ENCODE measurements at places on chromosomes 12 and 14.

- DNase-seq = peak; percentile 91
These were observed 159.9 kb upstream of the NOS1 start for GRCh38 chr12:117521346-117521745.

DNA sequence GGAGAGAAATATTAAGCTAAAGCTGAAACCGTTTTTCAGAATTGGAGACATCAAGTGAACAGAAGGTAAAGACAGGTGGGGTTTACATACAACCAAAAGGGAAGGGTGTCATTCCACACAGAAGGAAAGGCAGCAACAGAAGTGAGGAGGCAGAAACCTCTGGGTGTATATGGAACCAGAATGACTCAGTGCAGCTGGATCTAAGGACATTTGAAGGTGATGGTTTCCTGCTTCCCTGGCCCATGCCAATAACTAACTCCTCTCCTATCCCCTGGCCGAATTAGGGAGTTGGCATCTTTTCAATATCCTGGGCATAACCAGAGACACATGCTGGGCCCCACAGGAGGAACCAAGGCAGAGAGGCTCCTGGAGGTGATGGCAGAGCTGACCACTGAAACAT, 8.4 kb downstream of the NCKAP5L start:
- no peak for DNase-seq

GRCh38 chr12:95740751-95741150, 49.8 kb downstream of the NTN4 start:
- no peak for DNase-seq

DNA sequence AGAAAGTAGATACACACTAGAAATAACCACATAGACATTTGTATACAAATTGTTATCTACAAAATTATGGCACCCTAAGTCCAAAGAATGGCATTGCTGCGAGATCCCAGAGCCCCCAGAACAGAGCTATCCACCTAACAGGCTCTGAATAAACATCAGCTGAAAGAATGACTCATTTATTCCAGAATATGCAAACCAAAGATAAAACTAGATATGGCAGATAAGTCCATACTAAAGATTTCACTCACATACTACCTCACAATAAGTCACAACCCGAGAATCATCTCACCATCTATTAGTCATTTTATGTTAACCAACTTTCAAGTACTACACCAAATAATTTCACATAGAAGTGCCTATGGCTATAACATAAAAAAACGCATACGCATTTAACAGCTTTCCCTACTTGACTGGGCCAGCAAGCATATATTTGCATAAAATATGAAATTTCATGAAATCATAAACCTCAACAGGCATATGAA, 5.6 kb downstream of the CNIH1 start:
- DNase-seq = no peak

Measured in inflammatory macrophage treated with lipopolysaccharide for 1 hour (primary cell).